ENCODE measurements at places on chromosomes 7 and 10.

- no peak for DNase-seq
Measured at GRCh38 chr10:55220975-55221374, 419.9 kb upstream of the PCDH15 start.

GRCh38 chr7:154744256-154744860, 258.6 kb downstream of the PAXIP1 start:
- no peak for DNase-seq

- DNase-seq: no peak
Measured at GRCh38 chr10:1461016-1461415, 276.3 kb downstream of the ADARB2 start.

DNA sequence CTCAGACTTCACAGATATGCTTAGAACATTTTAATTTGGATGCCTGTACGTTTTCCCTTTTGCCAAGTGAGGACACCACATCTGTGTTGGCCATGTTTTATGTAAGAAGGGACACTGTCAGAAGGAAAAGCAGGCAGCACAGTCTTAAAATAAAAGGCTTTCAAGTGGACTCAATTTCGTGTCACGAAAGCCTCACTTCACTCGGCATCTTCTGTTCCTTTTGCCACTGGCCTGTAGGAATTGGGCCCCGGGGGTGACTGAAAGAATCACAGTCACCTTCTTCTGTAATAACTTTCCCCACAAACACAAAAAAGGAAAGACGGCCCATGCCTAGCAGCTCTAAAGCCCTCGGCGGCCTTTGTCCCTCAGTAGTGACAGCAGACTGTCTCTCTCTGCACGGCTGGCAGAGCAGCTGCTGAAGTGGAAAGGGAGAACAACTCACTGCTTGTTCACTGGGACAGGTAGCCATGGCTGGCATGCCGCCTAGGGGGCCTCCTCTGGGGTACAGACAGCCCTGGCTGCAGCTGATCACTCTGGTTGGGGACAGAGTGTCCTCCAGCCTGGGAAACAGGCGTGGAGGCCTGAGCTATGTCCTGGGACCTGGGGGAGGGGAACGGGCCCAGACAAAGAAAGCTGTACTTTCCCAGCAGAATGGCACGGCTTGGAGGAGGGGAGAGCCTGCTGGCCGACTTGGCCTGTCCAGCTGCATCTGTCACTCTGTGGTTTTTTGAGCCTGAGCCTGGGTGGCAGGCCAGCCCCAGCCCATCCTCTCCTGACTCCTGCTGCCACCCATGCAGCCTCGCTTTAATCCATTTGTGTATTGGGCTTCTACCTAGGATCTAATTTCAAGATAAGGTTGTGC, 4.4 kb downstream of the RASSF4 start:
- no peak for DNase-seq

DNA sequence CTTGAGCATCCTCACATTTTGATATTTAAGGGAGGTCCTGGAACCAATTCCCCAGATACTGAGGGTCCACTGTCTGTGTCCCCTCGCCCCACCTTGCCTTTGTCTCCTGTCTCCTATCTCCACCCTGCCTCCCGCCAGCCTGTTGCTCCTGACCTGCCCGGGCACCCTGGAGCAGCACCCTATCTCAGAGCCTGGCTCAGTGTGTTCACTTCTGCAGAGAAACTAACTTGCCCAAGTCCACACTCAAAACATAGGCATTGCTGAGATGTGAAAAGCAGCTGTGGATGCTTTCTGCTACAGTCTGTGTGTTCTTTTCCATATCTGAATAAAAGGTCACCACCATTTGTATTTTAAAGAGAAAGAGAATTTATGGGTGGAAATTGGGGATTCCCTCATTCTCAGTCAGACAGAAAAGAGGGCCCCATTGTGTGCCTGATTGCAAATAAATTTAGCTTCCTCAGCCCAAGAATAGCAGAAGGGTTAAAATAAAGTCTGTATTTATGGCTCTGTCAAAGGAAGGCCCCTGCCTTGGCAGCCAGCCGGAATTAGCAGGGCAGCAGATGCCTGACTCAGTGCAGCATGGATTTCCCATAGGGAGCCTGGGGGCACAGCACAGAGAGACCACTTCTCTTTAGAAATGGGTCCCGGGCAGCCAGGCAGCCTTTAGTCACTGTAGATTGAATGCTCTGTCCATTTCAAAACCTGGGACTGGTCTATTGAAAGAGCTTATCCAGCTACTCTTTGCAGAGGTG, 161.3 kb downstream of the EGFR start:
- DNase-seq: no peak

Data from activated naive CD4-positive, alpha-beta T cell treated with anti-CD3 and anti-CD28 coated beads, Interleukin-2, amount 50 U/mL, for 72 hours (primary cell).